COR-L47 (cell line): ENCODE measurements at places on chromosomes 4 and X.

GRCh38 chr4:29336861-29337260 is 1383.3 kb upstream of the PCDH7 start:
- DNase-seq = no peak

DNA sequence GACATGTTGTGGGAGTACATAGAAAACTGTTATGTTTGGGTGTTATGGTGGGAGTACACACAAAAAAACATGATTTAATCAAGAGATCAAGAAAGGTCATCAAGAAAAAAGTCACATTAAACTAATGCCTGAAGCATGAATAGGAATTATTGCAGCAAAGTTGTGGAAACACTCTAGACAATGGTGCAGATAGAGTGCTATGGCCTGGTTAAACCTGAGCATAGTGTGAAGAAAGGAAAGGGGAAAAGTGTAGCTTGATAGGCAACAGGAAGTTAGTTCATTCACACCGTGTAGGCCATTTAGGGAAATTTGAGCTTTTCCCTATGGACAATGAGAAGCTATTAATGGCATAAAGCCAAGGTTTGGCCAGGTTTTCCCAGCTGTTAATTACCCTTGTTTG is 162.1 kb upstream of the EMCN start:
- DNase-seq = peak; percentile 92

- no peak for DNase-seq
These were observed 6.8 kb downstream of the MAEA start for GRCh38 chr4:1296324-1297022.

DNA sequence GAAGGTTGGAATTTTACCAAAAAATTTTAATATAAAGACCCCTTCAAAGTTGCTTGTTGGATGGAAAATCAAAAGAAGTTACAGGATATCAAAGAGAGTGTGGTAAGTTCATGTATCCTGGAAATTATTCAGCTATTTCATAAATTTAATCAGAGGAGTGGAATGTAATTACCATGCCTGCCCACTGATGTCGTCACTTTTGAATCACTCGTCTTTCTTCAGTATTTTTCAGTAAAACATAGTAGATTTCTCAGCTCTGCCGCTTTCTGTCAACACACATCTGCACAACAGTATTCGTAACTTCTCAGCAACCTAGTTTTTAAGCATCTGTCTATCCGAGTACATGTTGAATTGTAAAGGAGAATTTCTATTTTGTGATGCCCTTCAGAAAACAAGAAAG is 2163.0 kb upstream of the AGA start:
- no peak for DNase-seq

GRCh38 chr4:110636171-110636679 is 13.3 kb upstream of the PITX2 start:
- no peak for DNase-seq

GRCh38 chrX:42096265-42096920 is 173.0 kb upstream of the CASK start:
- no peak for DNase-seq

DNA sequence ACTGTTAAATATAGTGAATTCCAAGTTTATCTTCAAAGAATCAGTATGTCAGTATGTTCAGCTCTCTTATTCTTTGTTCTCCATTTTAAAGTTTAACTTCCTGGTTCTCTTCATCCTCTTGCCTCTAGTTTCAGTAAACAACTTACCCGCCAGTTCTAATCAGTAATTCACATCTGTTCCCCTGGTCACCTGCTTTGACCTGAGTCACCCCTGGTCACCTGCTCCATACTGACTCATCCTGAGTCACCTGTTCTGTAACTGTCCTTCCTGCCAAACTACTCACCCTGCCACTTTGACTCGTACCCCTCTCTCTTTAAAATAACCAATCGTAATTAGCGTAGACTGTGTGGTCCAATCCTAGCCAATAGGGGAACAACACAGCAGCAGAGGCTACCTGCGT is 992.7 kb upstream of the HS3ST1 start:
- DNase-seq = no peak

- no peak for DNase-seq
These were observed 690.2 kb downstream of the FAT4 start for GRCh38 chr4:126004941-126005340.

GRCh38 chrX:134570509-134570846 is 87.8 kb downstream of the PLAC1 start:
- no peak for DNase-seq

GRCh38 chr4:3361406-3361805 is 68.6 kb downstream of the RGS12 start:
- DNase-seq = no peak

GRCh38 chr4:114921790-114922591 is 191.4 kb downstream of the NDST4 start:
- peak; percentile 45 for DNase-seq
